Esophagus squamous epithelium (tissue), 5 donors: ENCODE measurements at places on chromosomes 4 and X.

DNA sequence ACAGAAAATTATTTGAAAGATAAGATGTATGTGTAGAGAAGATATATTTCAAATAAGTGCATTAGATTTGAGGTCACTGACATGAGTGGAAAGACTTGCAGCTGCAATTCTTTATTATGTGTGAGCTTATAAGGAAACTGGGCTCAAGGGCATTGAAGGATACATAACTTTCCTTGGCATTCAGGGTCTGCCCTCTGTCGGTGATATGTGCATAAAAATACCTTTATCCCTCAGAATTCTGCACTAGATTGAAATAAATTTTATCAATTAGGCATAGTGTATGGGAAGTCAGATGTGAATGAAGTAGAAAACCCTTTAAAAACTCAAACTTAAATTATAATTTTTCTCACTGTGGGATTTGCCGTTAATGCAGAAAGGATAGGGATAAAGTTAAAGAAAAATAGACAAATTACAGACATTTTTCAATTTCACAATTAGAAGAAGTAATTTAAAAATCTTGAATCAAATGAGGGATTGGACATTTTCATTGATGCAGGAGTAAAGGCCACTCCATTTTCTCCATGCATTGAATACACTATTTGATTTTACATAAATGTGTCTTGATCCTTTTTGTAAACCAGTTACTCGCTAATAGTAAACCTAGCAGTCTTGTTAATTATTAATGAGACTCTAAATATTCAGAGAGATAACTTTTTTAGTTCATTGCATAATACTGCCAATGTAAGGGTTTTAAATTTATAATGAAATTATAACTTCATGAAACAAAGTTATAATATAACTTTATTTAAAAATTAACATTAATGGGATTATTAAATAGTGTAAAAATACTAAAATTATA is 21.0 kb upstream of the ETNPPL start:
- DNase-seq: no peak

DNA sequence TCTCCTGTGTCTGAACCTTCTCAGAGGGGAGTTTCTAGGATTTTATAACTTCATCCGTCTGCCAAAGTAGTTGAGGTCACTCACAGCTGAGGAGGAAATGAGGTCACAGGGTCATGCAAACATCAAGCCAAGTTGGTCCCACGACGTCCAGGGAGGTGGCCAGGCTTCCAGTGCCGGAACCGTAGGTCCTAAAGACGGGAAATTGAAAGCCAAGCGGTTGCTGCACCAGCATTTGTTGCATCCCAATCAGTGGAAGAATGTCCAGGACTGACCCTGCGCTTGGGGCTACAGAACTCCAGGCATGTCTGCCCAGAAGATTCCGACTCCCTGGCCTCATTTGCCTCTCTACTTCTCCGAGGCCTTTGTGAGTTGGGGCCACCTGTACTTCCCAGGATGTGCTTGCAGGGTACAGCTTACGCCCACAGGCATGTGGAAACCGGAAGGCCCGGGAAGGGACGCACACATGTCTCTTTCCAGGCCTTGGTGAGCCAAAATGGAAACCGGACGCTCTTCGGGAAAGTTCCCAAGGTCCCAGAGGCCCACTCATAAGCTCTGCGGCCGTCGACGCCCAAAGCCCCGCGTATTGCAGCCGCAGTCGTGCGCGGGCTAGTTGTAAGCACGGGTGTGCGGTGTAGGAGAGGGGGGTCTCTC is 9.3 kb downstream of the PRDM8 start:
- no peak for DNase-seq

DNA sequence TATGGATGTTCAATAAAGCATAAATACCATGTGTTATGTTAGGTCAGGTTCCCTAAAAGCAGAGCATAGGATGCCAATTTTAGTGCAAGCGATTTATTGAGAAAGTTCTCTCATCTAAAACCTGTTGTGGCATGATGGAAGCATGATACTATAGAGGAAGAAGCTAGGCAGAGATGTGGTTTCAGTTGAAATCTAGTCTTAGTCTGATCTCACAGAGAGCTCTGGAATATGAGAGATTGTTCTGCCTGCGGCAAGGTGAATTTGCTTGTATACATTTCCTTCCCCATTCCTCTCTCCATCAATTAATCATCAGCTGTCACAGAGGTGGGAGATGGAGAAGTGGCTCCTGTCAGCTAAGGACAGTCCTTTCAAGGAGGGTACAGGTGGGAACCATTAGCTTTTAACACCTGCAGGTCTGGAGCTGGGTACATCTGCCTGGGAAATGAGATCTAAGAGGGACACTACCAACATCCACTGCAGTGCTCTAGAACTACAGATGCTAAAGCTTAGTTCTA is 252.4 kb downstream of the CFAP299 start:
- DNase-seq: no peak

DNA sequence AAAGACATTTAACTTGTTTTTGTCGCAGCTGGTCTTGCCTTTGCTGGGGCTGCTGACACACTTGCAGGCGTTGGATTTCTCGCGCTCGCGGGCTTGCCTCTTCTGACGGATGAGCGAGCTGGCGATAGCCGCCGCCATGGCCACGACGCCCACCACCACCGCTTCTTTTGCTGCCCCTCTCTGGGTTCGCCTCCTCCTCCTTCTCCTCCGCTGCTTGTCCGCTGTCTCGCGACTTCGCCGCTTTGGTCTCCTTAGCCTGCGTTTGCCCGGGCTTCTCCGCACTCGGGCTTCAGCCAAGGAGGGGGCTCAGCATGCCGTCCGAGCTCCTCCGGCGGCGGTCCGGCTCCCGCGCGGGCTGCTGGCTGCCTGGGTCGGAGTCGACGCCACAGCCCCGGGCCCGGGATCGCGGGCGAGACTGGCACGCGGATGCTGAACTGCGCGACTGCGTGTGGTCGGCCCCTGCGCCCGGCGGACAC is 613 bp downstream of the FGF13 start:
- no peak for DNase-seq

DNA sequence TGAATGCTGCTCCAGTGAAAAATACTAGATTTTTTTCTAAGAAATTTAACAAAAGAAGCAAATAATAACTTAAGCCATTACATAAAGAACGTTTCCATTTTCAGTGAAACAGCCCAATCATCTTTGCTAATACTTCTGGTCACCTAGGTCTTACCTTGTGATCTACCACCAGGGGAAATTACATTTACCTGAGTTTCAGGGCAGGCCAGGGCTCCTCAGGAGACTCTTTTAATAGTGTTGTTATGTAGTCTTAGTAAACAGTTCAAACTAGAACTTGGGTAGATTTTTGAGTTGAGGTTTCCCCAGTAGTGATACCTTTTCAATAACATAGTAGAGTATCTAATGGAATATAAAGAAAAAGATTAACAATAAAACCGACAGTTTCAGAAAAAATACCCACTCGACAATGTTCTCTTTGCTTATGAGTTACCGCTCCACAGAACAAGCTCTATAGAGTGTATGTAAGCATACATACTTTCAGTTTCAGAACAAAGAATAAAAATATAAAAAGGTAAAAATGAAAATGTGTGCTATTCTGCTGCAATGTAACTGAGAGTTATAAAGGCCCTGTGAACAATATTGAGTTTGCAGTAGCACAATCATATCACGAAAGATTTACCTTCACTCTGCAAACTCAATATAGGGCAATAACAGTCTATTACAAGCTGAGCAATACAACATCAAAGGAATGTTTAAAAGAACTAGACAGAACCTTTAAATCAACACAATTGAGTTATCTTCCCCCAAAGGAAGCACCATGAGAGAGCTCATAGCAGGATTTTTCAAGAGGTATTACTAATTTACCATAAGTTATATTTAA is 165.8 kb downstream of the ATOH1 start:
- DNase-seq: no peak

GRCh38 chr4:105162123-105162796 is 15.6 kb downstream of the TET2 start:
- DNase-seq: no peak

- DNase-seq: no peak
Measured at GRCh38 chrX:20252381-20253231, 14.1 kb downstream of the RPS6KA3 start.

- no peak for DNase-seq
Measured at GRCh38 chrX:136199365-136199764, 51.8 kb downstream of the MAP7D3 start.

GRCh38 chr4:73051625-73052024 is 17.9 kb downstream of the COX18 start:
- no peak for DNase-seq

DNA sequence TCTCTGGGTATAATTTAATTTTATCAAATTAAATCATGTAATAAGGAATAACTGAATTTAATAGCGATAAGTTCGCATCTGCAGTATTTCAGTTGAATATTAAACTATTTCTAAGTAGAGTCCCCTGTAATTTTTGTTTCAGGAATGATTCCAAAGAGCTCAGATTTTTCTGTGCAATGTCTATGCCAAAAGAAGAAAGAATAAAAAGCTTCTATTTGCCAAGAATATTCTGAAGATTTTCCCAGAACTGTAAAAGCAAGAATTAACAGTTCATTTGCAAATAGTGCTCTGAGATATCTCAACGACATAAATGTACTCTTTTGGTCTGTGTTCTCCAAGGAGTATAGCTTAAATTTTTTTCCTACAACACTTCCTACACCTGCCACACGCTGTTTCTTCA is 1242.8 kb upstream of the DIAPH2 start:
- DNase-seq: no peak

- no peak for DNase-seq
Measured at GRCh38 chrX:107304141-107304540, 97.7 kb downstream of the DNAAF6 start.

DNA sequence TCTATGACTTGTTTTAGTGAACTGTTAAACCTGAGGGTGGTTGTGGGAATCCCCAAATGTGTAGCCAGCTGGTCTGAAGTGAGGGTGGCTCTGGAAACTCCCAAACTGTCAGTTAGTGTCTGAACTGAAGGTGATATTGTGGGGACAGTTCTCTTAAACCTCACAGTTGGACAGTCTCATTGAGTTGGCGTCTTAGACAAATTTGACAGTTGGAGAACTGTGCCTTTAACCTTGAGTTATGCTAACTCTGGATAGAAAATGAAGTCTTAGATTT is 20.7 kb upstream of the CTSO start:
- no peak for DNase-seq

GRCh38 chr4:36010397-36010929 is 233.9 kb downstream of the ARAP2 start:
- no peak for DNase-seq

GRCh38 chr4:101993002-101993841 is 202.7 kb downstream of the BANK1 start:
- no peak for DNase-seq

- no peak for DNase-seq
Measured at GRCh38 chr4:57184378-57185029, 74.3 kb upstream of the IGFBP7 start.

GRCh38 chr4:20276848-20277247 is 25.1 kb downstream of the SLIT2 start:
- no peak for DNase-seq

- DNase-seq: no peak
Measured at GRCh38 chr4:23978002-23978401, 88.2 kb upstream of the PPARGC1A start.

DNA sequence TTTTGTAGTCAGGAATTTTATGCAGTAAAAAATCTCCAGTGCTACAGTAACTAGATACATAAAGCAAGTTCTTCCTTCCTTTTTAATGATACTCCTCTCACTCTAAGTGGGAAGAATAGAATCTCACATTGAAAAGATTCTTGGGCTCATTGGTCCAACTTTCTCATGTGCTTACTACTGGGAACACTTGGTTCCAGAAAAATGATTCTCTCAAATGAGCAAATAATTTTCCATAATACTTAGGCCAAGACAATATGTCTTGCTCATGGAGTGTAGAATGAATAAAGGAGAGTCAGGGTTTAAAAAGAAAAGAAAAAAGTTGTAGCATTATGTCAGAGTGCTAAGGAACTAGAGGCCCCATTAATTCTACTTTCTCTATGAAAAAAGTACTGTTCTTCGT is 197.8 kb downstream of the RASL11B start:
- no peak for DNase-seq
